ENCODE measurements at places on chromosomes 1 and 21. TPM values are rescaled to one million over a fixed set of nuclear protein-coding genes. Genes with fewer than 3 reads are reported as not detected.

Gene TMCO4
- total RNA-seq = 37.5 TPM

Gene FMO1
- 0.90 TPM for total RNA-seq

Gene TSPAN1
- total RNA-seq = 3.0 TPM

Gene HRNR
- total RNA-seq = not detected

Gene TFF1
- not detected for total RNA-seq

Gene SPRR4
- total RNA-seq = not detected

DNA sequence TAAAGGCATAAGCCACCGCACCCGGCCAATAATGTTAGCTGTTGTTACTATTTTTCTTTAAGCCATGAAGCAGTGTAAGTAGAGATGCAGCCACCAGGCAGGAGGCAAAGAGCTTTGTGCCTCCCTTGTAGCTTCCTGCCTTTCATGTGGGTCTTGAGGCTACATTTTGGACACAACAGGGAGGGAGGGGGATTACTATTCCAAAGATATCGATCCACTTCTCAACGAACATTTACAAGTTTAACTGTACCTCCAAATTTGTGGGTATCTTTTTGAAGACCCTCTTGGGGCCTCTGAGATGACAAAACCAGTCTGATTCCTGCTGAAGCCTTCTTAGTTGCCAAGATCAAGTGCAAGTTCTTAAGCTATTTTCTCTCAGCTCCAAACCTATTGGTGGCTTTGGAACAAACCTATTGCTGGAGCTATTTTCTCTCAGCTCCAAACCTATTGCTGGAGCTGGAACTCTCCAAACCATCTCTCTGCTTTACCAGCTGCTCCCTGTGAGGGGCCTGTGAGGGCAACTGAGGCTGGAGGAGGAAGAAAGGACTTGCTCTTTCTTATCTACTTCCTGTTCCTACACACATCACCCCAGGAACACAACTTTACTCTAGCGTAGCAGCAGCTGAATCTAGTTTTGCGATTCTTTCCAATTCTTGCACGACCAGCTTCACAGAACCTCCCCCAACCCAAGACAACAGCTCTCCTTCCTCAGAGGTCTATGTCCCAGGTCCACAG lies 16.1 kb upstream of the RCAN3 start:
- no peak for DNase-seq

- no peak for DNase-seq
Measured at GRCh38 chr21:32726839-32727686, 750 bp downstream of the SYNJ1 start.

- DNase-seq = no peak
Measured at GRCh38 chr1:31843506-31843905, 27.7 kb upstream of the SPOCD1 start.

DNA sequence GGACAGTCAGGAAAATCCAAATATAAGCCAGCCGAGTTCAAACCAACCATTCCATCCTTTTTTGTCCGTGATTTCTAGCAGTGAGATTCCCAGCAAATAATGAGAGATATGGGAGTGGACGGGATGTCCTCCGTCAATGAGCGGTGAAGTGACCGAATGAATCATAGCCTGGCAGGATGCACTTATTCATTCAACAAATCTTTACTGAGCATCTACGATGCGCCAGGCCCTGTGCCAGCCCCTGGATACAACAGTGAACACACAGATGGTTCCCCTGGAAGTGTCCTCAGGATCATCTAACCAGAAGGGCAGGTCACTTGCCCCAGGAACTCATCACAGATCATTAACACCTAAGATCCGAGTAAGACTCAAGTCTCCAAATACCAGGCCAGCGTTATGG lies 8.2 kb upstream of the PLEKHA6 start:
- DNase-seq = no peak

DNA sequence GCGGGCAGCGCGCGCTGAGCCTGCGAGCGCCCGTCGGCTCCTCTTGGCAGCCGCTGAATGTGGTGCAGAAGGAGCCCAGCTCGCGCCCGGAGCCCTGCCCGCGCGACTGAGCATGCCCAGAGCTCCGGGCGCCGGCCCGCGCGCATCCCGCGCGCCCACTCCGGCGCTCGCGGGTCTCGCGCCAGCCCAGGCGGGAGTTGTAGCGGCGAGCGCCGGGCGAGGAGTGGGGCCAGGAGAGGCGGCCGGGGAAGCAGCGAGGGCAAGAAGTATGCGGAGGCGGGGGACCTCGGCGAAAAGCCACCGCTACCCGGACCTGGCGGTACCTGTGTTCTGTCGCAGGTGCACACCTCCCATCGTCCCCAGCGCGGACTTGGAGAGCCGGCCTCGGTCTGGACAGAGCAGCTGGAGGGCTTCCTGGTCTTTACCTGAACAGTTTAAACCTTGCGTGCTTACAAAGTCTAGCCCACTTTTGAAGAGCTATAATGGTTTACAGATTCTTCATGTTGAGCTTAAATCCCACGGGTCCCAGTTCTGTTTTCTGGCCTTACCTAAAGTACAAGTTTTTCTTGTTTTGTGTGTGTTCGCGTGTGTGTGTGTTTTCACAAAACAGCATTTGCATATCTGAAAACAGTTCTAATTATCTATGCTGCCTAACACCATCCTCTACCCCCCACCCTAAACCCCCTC lies at the start of gene DDAH1:
Gene DDAH1 (minus strand): TSS at position 61 of the 687 bp plus-strand sequence. CDS start 114 bp downstream, outside the sequence.
- DNase-seq = no peak

- no peak for DNase-seq
Measured at GRCh38 chr1:7590426-7590790, 180.7 kb upstream of the VAMP3 start.

DNA sequence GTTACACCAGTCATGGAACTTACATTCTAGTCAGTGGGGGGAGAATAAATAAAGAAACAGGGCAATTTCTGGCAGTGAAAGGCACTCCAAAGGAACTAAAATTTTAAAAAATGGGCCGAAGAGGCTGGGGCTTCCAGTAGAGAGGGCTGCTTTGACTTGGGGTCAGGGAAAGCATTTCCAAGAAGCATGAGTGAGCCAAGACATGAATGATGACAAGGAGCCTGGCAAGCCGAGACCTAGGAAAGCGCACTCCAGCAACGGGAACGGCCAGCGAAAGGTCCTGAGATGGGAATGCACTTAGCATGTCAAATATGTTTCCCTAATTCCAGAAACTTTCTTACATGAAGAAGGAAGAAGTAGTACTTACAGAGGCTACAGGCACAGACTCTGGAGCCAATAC lies 95.4 kb upstream of the NGF start:
- DNase-seq = no peak

DNA sequence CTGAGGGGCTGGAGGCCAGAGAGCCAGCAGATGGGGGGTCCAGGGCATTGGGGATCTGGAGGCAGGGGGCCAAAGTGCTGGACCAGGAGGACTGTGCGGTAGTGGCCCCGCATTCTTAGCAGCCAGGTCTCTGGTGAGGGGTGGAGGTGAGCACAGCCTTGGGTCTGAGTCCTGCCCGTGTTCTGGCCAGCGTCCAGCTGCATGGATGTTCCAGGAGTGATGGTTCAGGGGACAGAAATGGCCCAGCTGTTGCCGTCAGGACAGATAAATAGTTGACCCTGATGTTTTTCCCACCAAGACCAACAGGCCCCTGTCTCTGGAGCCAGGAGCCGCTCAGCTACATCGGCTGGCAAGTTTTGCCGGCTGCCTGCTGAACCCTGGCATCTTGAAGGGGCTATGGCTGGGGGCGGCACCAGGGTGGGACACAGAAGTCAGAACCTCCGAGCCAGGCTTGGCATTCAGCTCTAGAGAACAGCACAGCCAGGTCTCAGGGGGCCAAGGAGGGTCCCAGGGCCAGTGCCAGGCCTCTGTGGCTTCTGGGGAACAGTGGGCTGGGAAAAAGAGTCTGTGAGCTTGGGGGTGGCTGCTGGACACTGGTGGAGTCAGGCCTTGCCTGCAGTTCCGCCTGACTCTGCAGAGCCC lies 19.4 kb upstream of the TTC34 start:
- no peak for DNase-seq

GRCh38 chr1:212987702-212988322 lies 27.9 kb downstream of the ANGEL2 start:
- no peak for DNase-seq

DNA sequence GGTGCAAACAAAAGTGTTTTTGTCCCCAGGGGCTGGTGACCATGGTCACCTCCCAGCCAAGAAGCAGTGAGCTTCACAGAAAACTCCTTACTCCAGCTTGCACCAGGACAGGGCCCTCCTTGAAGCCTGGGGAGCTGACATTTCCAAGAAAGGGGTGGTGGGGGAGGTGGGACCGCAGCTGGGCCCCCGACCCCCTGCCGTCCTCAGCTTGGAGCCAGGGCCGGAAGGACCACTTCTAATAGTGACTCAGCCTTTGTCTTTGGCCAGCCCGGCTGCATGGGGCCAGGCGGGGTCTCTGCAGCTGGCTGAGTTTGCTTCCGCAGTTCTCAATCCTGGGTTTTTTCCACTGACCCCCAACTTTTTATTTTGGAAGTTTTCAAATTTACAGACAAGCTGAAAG lies 136.5 kb upstream of the POU3F1 start:
- no peak for DNase-seq

GRCh38 chr1:15282038-15282437 lies 35.0 kb downstream of the FHAD1 start:
- no peak for DNase-seq

GRCh38 chr1:61300899-61301298 lies 218.5 kb downstream of the NFIA start:
- DNase-seq = no peak

DNA sequence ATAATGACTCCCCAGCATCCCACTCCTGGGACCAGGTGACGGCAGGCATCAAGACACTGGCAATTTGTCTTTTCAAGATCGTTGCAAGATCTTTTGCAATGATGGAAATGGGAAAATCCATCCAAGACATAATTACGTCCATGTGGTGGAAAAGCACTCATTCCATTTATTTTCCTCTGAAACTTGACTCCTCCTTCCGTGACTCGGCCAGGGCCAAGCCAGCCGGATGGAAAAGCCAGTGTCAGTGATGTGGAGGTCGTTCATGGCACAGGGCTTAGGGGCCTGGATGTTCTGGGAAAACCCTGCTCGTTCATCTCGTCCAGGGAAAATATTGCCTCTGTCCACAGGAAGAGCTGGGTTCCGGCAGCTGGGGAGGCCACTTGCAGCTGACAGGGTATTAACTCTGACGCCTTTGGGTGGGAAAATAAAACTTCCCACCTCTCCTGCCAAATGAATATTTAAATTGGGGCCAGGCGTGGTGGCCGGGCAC lies 46.2 kb downstream of the C1orf198 start:
- DNase-seq = peak; percentile 50

DNA sequence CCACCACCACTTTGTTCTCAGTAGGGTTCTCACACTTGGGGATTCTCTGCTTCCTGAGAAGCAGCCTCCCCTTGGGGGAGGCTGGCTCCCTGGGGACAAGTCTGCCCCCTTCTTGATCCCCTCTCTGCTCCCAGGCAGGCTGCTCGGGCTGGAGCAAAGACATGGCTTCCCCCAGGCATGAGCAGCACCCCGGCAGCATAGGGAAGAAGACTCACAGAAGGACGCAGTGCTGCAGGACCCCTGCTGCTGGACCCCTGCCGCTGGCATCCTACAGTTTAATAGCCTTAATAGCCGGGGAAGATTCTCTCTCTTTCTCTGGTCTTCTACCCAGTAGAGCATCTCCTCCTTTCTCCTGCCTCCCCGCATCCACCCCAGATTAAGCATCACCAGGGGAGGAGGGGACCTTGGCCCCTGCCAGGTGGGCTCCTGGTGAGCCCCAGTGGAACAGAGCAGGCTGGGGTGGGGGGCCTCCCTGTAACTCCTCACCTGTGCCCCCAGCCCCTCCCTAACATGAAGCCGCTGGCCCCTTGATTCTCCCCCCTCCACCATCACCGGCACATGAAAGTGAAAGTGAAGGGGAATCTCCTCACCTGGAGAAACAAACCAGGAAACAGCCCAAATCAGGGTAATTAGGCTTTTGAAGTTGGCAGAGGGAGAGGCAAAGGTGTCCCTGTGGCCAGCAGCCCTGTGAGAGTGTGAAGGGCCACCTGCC lies 2.5 kb downstream of the WNT3A start:
- DNase-seq = no peak
